ENCODE measurements at places on chromosomes 6 and 20.

DNA sequence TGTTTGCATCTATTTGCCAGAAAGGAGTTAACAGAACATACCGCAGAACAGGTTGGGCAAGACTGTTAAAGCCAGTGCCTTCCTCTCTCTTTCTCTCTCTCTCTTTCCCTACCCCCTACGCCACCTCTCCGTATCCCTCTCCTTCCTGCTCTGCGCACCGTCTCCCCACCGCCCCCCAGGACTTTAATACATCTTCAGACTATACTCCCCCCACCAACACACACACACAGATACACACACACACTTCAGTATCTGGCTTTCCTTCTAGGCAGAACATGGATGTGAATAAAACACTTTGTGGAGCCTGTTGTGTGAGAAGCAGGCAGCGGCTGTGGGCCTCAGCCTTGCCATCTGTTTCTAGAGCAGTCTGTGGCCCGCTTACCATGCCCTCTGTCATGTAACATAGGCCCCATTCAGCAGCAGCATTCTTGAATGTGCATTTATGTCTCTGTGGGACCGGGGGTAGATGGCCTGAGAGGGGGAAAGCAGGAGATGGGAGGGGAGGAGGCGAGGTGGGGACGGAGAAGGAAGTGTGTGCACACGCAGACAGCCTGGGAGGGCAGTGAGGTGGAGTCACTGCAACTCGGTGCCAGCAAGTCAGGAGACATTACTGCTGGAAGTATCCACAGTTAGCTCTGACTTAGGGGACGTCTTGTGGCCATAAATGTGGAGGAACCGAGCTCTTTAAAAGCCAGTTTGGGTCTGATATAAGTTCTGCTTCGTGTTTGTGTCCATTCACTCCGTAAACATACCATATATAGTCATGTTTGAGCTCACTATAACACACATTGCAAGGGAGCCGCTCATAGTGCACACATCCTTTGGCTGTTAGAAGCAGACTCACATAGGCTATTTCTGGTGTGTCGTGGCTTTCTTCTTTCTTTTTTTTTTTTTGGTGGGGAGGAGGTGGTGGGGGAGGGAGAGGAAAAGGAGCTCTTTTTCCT lies 38.4 kb downstream of the RREB1 start:
- DNase-seq = no peak

- no peak for DNase-seq
Measured at GRCh38 chr6:78954740-78955139, 87.4 kb downstream of the IRAK1BP1 start.

DNA sequence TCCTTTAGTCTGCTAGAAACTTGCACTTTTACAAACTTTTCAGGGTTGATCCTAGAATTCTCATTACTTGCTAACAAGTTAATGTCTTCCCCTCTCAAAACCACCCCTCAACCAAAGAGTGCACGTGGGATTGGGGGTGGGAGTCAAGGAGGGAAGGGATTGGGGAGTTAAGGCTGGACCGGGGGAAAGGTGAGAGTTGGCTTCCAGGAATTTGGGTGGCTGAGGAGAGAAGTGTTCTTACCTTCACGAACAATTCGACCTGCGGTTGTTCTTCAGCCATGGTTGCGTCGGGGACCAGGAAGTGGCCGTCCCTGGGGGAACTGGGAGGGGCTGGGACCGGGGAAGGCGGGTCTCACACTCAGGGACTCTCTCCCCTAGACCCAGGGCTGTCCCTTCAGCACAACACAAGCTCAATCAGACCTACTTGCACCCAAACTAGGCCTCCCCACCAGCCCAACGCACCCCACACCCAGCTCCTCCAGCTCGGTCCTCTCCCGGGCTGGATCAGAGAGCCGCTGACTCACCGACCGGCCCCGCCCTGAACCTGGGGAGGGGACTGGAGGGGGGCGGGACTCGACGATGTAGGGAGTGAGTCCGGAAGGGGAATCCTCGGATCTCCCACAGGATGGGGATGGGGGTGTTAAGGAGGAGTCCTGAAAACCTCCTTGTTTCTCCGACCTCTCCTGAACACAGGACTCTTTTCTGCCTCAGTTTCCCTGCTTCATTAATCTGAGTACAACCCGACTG lies at the start of gene CLIC1:
Gene CLIC1, minus strand, starts transcription at position 510 of the 747 bp plus-strand sequence. Its CDS starts 230 bp downstream, at position 280.
- DNase-seq = peak; percentile 69

DNA sequence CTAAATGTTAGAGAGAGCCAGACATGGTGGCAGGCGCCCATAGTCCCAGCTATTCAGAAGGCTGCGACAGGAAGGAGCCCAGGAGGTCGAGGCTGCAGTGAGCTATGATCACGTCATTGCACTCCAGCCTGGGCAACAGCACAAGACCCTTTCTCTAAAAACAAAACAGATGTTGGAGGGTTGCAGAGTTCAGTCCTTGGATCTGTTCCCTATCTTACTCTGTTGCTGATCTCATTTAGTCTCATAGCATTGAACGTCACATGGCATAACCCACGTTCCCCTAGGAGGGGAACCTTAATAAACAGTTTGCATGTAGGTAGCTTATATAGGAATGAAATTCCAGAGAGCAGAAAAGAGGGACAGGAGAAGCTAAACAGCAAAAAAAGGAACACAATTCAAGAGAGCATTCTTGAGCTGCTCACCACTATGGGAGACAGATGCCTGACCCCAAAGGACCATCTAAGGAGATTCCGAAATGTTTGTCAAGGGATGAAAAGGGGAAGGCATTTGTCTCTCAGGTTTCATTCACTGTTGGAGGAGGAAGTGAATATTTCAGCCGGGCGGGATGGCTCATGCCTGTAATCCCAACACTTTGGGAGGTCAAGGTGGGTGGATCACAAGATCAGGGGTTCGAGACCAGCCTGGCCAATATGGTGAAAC lies 54.6 kb upstream of the PIM1 start:
- DNase-seq = no peak

DNA sequence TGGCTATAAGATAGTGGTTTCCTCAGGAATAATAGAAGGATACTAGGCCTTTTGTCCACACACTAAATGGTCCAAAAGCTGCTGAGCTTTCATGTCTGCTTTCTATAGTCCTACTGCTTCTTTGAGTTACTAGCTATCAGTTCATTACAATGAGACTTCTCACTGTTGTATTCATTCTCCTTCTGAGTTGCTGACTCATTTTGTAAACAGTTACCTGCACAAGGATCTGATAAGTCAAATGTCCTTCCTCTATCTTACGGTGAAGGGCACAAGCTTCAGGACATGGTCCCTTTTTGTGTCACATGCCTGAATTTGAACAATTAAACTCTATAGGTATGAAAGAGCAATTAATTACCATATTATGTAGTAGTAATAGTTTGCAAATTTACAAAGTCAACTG lies 90.5 kb downstream of the MAN1A1 start:
- no peak for DNase-seq

- DNase-seq = no peak
Measured at GRCh38 chr20:50130995-50131394, 18.0 kb upstream of the UBE2V1 start.

DNA sequence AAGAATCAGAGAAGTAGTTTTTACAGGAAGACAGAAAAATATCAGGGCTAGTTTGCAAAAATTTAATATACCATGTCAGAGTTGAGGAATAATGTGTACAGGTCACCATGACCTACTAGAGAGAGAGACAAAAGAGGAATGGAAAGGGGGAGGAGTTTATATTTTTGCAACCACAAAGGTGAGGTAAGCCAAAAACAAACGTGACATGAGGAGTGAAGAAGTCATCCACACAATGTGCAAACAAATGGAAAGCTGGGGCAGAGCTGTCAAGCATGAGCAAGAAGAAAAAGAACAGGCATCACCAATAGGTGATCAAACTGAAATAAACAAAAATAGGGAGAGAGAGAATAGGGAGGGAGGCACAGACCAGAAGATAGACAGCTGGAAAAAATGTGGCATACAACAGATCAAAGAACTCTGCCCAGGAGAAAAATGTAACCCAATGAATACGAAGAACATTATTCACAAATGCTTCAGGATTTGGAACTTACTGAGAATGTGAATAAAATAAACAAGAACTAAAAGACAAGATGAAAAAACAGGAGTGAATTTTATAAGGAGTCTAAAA lies 15.5 kb downstream of the RARS2 start:
- no peak for DNase-seq

DNA sequence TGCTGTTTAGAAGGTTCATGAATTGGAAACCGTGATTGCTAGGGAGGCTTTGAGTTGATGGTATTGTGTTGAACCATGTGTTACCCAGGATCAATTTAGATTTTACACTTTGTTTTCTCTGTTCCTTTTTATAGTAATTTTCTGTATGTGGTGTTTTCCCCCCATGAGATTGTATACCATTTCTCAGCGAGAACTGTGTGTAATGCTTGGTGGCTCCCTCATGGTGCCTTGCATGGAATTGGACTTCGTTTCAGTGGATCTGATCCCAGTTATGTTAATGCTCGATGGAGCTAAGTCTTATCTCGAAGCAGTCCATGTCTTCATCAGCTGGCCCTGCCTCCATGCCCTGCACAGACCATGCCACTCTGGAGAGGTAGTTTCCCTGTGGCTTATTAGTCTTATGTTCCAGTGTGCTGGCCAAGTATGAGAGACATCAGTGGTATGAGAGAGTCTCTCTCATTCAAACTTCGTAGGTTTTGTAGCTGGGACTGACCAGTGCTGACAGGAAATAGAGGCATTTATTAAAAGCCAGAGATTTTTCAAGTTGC lies 18.7 kb downstream of the PTPN1 start:
- DNase-seq = no peak

DNA sequence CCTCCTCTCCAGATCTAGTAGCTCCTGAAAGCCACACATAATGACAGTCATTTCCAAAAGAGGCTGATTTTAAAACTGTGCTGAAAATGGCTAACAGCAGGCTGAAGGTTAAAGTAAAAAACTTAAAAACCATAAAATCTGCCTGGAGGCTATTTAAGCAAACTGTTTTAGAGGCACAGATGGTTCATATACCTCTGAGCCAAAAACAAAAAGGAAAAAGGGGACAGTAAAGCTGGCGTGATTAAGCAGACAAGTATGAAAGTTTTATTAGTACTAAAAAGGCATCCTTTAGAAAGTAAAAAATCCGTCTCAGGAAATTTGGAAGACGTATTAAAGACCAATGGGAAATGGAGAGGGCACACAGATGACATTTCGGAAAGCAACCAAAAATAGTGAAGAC lies 55.8 kb downstream of the SOBP start:
- no peak for DNase-seq

DNA sequence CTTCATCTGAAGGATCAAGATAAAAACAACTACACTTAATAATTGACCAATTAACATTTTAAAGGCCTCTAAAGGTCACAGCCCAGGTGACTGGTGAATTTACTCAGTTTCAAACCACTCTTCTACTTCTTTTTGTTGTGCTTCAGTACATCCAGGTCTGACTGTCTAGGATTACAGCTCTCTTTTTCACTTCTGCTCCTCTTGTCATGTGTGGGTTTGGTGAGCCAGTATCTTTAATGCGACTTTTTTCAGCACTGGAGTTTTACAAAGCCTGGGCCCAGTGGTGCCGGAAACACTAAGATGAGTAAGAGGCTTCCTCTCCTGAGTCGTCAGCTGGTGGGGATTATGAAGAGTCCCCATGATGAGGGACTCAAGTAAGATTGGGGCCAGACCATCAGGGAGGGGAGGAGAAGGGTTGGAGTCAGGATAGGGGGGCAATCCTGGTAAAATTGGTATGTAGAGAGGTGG lies 27.0 kb downstream of the HECA start:
- DNase-seq = peak; percentile 60

GRCh38 chr6:163686301-163686700 lies 271.8 kb downstream of the QKI start:
- no peak for DNase-seq

DNA sequence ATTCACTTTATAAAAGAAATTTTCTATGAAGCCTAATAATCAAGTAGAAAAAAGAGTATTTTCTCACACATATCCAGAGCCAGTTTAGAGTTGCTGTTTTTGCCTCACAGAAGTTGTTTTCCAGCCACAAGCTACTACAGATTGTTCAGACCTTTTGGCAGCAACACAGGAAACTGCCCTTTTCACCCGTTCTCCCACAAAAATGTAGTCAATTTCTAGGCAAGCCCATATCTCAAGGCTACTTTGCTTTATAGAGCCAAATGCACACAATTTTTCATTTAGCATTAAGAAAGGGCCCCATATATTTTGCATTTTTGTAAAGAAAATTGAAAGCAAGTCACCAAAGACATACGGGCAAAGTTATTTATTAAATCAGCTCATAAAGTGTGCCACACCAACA lies 49.5 kb downstream of the EPB41L2 start:
- DNase-seq = no peak

DNA sequence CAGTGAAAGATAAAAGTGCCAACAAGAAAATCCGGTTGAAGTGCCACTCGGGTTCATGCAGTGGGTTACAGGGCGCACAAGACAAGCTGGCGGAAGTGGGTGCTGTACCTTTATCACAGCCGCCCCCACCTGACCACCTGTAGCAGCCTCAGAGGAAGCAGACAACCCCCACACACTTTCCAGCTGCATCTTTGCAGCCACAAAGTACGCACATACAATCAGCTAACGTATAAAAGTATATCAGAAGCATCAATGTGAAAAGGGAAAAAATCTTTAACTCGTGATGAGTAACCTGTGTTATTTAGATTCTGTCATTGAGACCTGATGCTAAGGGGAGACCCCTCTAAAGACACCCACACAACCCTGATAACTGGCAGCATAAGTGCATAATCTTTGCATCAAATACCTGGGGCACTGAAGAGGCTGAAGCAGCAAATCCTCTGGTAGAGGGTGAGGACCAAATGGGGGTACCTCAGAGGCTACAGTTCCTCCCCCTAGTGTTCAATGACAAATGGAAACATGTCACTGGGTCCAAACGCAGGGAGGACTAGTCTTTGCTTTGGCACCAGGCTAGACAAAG lies 22.1 kb downstream of the BACH2 start:
- DNase-seq = peak; percentile 83

DNA sequence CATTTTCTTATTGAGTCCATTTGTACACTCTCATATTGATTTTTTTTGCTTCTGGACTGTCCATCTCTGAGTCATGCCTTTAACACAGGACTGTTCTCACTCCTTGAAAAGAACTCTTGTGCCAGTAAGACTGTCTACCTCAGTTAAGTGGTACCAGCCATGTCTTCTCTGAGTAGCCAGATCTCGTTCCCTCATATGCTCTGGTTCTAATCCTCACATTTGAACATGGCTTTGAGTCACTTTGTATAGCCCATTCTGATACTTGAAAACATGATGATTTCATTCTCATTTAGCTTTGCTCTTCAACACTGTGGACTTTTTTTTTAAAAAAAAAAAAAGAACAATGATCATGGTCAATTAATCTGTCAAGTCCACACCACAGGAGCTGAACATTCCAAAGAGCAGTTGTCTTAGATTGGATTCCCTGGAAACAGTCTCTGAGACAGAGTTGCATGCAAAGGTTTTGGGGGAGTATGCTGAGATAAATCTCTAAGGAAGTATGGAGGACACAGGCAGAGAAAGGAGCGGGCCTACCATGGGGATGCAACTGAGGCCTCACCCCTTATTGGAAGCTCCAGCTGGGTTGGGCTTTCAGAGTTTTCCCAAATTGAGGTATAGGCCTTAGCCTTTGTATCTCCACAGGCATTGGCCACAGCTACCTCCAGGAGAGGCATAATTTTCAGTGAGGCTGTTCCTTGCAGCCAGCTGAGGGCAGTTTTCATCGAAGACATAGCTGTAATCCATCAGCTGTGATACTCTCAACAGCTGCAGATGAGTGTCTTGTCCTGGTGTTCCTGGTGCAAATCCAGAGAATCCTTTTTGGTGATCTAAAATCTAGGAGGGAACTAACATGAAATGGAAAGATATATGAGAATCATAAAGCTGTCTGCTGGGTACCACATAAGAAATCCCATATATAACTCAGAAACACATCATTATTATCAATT lies 6.0 kb upstream of the PTCHD4 start:
- no peak for DNase-seq
